NCI-H1436 treated with DMSO at 0.1 percent for 48 hours (cell line): ENCODE measurements at places on chromosomes 5 and 9.

- no peak for DNase-seq
Measured at GRCh38 chr5:105740242-105740641, 1930.5 kb downstream of the EFNA5 start.

- no peak for DNase-seq
Measured at GRCh38 chr5:32217886-32218396, 43.8 kb upstream of the GOLPH3 start.

- no peak for DNase-seq
Measured at GRCh38 chr5:121018004-121018403, 553.9 kb downstream of the PRR16 start.

DNA sequence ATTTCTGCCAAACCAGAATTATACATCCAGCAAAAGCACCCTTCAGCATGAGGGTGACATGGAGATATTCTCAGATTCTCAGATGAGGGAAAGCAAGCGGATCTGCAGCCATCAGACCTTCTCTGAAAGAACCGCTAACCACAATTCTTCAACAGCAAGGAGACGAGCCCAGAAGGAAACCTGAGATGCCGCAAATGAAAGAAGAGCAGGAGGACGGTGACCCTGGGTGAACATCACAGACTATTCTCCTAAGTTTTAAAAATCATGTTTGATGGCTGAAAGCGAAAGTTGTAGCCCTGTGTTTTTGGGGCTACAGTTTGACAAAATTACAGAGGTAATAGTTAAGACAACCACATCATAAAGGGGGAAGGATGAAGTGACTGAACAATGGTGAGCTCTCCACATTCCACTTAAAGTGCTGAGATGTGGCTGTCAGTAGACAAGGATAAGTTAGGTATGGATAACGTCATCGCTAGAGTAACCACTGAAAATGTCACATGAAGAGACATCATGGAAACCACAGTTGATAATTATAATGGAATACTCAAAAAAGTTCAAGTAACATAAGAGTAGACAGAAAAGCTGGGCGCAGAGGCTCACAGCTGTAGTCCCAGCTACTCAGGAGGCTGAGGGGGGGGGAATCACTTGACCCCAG, 31.5 kb upstream of the NSMF start:
- DNase-seq = no peak

GRCh38 chr5:135332519-135333150, 66.4 kb downstream of the MACROH2A1 start:
- DNase-seq = no peak

GRCh38 chr9:86075132-86076109, 23.9 kb downstream of the GOLM1 start:
- DNase-seq = no peak

GRCh38 chr5:113268232-113268631, 166.6 kb downstream of the TSSK1B start:
- DNase-seq = no peak

- DNase-seq = no peak
Measured at GRCh38 chr5:62661126-62661525, 82.5 kb downstream of the LRRC70 start.

GRCh38 chr5:62631909-62632580, 53.4 kb downstream of the LRRC70 start:
- DNase-seq = no peak

DNA sequence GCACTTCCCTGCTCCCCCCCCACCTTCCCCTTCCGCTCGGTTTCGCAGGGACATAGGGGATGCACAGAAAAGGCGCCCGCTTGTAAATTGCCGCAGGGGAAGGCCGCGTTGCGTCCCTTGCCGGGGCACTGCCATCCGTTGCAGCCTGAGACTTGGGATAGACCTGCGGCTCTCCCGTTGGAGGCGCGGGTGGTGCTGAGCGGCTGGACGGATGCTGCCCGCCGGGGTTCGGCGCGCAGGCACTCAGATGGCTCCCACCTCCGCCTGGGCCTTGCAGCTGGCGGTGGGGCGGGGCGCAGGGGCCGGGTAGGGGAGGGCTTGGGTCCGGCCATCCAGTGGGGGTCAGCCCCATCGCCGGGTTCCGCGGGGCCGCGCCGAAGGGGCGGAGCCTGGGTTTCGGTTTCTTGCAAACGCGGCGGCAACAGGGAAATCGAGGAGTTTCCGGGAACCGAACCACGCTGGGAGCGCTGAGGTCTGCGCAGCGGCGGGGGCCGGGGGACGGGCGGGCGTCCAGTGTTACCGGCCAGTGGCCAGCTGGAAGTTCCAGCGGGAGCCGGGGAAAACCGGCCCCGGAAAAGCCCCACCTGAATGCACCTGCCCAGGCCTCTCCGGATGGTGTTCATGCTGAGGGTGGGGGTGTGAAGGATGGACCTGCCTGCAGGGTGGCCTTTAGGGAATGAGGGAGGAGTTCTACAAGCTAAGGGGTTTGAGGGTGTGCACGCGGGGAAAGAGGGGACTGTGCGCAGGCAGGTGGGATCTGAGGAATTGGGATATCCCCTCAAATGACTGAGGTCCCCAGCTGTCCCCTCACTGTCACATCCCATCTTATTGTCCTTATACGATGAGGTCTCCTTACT, 6.3 kb upstream of the IRF1 start:
- no peak for DNase-seq

DNA sequence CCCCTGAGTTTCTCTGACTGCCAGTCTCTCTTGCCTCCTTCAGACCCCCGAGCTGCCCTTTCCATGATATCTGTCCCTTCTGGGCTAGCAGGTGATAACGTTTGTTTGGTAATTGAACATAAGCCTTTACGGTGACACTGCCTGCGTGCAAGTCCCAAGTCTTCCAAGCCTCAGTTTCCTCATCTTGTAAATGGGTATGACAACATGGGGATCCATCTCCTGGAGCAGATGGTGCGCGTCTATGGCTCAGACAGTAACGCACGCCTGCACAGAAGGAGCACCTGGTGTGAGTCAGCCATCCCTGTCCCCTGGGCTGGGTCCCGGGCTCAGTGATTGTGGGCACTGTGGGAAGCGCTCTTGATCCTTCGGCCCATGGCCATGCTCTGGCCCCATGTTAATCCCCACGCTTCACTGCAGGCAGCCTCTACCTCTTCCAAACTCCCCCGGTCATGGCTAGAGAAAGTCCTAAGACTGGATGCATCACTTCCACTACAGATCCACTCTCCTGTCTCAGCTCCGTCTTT, 85.8 kb downstream of the DAP start:
- DNase-seq = no peak

DNA sequence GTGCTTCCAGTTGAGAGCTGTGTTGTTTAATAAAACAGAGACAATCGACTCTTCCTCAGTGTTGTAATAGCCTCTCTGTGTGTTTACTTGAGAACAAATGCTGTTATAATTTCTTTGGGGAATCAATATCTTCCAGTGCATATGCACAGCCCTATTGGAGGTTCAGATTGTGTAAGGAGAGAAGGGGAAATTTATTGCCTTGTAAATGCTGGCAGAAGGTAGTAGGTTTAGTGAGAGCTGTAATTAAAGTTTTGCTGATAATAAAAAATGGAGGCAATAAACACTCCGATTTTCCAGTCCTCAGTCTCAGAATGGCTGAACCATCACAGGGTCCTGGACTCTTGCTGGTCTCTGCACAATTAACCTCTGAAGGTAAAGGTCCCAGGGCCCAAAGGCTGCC, 128.3 kb downstream of the C5orf15 start:
- no peak for DNase-seq

GRCh38 chr9:91949946-91950664, at the start of gene ROR2:
Gene ROR2 (minus strand): TSS chr9:91950228.
- no peak for DNase-seq

DNA sequence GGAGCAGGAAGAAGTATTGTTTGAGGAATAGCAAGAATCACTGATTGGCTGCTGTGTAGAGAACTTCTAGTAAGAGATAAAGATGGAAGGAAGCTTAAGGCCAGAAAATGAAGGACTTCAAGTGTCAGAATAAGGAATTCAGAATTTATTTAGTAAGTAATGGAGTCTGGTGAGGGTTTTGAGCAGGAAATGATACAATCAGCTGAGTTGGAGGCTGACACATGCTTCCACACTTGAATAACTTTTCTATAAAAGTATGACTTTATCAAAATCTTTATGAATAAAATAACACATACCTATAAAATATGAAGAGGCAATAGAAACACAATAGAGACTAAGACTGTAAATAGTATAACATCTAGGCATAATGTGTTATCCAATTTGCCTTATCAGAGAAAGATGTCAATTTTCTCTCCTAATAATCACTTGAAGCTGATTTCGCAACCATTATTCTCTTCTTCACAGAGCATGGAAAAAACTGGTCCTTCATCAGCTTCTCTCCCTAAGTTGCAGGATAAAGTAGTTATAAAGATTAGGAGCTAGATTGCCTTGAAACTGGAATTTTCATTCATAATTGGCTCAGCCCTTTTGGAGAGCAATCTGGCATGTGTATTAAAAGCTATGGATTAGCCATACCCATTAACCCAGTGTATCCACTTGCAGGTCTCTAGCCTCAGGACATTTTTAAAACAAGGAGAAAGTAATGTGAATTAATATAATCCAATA, 143.4 kb downstream of the ZNF608 start:
- no peak for DNase-seq

- DNase-seq = no peak
Measured at GRCh38 chr9:121610638-121610953, 40.8 kb upstream of the DAB2IP start.

DNA sequence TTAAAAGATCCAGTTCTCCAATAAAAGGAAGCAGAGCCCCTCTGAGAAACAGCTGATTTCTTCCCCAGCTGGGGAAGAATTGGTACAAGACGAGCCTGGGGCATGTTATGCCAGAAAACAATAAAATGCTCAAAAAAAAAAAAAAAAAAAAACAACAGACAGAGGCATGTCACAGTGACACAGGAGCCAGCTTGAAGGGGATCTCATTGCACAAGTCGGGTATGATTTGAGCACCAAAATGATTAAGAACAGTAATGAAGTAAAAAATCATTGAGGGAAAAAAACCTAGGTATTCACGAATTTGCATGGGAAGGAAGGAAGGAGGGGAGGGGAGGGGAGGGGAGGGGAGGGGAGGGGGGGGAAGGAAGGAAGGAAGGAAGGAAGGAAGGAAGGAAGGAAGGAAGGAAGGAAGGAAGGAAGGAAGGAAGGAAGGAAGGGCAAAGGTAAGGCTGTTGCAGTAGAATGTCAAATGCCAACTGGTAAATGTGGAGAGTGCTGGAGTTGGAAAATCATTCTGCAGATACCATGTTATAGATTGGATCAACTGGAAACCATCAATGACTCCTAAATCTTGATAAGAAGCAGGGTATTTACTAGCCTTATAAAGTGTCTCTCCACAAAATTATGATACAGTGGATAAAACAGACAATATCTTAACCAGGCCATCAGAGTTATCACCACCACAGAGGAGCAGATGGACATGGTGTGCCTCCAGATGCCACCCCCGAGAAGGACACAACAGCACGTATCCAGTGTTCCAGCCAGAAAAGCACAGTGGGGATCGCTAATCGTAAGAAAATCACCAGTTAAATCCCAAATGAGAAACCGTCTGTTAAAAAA, 7.2 kb downstream of the GNA14 start:
- DNase-seq = no peak

GRCh38 chr5:39092581-39093351, 18.6 kb upstream of the RICTOR start:
- DNase-seq = no peak

- DNase-seq = no peak
Measured at GRCh38 chr5:14937254-14937653, 65.7 kb upstream of the ANKH start.

DNA sequence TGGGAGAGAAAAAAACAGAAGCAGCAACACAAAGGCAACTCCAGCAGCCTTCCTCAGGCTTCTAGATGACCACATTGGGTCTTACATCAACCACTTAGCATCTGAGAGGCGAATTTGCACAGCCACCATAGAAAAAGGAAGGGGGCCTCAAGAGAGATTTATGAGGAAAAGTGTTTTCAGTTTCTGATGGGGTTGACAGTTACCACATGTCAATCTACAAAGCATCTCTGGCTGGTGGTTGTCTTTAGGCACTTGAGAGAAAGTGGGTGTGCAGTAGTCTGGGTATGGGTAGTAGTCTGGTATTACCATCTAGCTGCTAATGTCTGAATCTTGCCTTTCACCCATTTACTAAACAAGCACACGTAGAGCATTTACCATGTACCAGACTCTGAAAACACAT, 137.5 kb downstream of the BAAT start:
- no peak for DNase-seq

DNA sequence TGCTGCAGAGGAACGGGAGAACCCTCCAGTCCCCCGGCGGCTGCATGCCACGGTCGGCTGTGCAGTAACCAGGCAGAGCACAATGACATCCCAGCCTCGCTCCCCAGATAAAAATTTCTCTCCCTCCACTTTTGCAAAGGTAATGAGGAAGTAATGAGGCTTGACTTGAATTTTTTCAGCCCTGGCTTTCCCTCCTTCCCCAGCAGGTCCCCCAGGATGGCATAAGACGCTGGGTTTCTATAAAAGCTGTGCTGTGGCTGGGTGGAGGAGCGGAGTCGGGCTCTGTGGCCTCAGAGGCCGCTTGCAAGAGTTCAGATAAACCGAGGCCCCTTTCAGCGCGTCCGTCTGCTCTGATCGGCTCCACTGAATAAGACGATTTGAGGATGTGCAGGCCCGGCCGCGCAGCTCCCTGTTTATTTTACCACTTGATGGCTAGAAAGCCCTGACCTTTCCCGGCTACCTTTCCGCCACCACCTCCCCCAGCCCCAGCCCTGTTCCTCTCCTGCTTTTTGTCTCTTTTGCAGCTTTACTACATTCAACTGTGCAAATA, 351.9 kb upstream of the IRX2 start:
- DNase-seq = no peak

DNA sequence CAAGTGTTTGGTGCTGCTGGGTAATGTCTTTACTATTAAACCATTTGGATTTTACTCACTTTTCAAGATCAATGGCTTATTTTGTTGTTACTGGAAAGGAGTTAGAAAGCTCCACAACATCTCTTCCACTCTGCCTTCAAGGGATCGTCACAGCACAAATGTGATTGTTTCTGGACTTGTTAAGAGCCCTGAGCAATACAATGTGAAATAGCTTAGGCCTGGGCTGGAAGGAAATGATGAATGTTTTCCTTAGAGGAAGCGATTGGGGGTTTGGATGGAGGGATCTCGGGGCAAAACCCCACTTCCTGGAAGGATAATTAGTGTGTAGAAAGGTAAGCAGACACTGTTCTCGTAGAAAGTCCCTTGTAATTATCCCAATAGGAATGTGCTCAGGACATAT, 59.3 kb upstream of the MYO10 start:
- DNase-seq = no peak

GRCh38 chr5:79705632-79706031, 16.0 kb downstream of the CMYA5 start:
- no peak for DNase-seq

- no peak for DNase-seq
Measured at GRCh38 chr9:123319541-123320339, 36.3 kb upstream of the CRB2 start.

- no peak for DNase-seq
Measured at GRCh38 chr9:107688728-107689127, 199.2 kb upstream of the KLF4 start.
